HEK293T (cell line): ENCODE measurements at places on chromosomes 6 and 20.

DNA sequence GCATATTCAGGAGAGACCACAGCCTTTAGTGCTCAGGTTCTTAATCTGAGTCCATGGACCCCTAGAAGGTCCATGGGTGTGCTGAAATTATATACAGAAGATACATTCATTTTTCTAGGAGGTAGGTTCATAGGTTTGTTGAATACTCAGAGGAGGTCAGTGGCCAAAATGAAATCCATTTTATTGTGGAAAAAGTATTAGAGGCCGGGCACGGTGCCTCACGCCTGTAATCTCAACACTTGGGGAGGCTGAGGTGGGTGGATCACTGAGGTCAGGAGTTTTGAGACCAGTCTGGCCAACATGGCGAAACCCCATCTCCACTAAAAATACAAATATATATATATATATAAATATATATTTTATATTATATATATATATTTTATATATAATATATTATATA, 9.0 kb upstream of the UST start:
- DNase-seq = no peak

DNA sequence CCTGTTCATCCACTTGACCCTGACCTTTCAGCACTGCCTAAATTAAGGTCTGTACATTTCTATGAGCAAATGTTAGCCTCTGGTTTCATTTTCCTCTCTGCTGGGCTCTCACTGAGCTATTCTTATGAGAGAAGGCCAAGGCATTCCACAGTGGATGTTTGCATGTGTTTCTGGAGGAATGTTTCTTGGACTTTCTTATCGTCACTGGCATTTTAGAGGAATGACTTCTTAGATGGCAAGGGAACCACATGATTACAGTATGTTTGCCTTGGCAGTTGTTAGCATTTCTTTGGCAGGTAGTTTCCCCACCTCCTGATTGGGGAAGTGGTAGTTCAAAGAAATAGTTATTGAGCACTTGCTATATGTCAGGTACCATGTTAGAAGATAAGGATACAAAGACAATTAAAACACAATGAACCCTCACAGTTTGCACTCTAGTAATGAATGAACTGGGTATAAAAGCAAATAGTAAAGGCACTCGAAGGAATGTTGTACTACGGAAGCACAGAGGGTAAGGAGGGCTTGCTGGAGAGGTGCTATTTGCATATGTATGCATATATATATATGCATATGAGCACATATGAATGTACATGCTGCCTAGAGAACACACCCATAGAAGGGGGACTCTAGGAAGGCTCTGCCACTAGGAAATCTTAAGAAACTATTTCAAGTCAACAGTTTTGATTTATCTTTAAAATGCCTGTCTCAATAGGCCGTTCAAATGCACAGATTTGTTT, 307.4 kb downstream of the EYA4 start:
- no peak for DNase-seq

GRCh38 chr20:34243377-34243776, 2.2 kb downstream of the ASIP start:
- no peak for DNase-seq

- DNase-seq = peak; percentile 72
These were observed 1.9 kb upstream of the AP5S1 start for GRCh38 chr20:3818155-3819151.

DNA sequence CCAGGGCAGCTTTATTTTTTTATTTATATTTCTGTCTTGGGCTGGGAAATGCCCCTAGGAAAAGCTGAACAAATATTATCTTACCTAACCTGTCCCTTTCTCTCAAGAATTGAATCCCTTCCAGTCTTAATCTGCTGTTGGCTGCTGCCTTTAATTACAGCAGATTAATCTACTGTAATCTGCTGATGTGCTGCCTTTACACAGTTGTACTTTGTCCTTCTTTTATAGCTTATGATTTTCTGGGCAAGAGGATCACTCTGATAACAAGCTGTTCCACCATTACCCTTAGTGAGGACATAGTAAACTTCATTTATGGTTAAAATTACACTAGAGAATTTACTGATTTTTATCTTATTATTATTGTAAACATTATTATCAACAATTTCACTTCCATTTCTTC, 234.5 kb upstream of the MAN1A1 start:
- DNase-seq = no peak

GRCh38 chr6:82363428-82364086, at the start of gene TPBG:
TSS of gene TPBG (plus strand) at chr6:82363817. CDS start at chr6:82364962, 1,145 bp downstream.
- DNase-seq = peak; percentile 69

GRCh38 chr6:116011520-116011919, 49.2 kb downstream of the FRK start:
- DNase-seq = no peak

- DNase-seq = no peak
These were observed 174.0 kb upstream of the FOXQ1 start for GRCh38 chr6:1137849-1138248.

- DNase-seq = peak; percentile 50
These were observed 164.3 kb upstream of the MLN start for GRCh38 chr6:33967966-33968724.

DNA sequence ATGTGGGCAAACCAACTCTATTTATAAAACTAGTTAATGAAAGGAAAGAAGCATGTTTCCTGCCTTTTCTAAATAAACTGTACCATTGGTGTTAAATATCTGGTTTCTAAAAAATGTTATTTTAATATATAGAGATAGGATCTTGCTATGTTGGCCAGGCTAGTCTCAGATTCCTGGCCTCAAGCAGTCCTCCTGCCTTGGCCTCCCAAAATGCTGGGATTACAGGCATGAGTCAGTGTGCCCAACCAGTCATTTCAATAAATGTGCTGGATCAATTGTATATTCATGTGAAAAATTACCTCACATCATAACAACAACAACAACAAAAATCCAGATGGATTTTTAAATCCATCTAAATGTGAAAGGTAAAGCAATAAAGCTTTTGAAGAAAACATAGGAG, 80.3 kb downstream of the CDS2 start:
- DNase-seq = no peak

DNA sequence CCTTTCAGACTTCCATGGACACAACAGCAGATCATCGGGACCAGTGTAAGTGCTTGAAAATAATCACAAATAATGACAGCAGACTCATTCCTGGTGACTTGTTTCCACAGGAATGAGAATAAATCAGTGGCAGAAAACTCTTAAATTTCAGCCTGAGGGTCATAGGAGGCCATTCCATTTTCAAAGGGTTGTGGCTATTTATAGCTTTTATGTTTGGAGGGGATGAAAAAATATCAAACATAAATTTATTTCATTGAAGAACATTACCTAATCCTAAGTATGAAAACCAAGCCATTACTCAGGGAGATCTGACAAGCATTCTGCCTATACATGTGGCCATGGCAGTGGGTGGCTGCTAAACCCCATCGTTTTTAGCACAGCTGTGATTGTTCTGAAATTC, 173.6 kb upstream of the CNR1 start:
- no peak for DNase-seq

DNA sequence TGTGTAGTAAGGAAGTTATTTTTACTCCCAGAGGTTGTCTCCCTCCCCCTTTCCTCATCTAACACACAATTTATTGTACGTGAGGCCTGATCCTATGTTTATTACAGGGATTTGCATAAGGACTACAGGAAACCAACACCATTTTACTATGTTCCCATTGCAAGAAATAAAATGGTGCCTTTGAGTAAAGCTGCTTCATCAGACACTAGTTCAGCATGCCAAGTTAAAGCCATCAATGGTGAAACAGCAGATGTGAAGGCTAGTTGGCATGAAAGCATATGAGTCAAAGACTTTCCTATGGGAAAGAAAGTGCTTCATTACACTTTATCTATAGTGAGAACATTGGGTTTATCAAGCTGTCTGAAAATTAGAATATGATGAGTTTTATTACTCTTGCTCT, 543.0 kb downstream of the GRIK2 start:
- no peak for DNase-seq

GRCh38 chr6:103177791-103178190, 1681.9 kb downstream of the HACE1 start:
- no peak for DNase-seq

DNA sequence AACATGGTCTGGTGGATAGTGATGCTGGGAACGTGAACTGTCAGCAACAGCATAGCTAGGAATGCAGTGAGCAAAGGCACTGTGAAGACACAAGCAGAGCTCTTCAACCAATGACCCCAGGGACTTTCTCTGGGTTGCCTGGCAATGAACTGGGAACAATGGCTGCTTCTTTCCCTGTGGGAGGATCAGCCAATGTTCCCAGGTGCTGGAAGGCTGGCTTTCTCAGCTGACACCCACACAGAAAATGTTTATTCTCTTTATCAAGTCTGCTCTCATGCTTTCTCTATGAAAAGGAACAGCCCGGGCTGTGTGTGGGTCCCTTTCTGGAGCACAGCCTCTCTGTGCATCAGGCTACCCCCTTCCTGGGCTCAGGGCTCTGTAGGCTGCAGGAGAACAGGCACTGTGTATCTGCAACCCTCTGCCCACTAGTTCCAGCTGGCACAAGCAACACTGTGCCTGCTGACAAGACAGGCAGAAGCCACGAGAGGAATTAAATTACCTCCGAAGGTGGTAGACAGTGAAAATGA, 54.2 kb downstream of the HFE start:
- no peak for DNase-seq
